ENCODE measurements at places on chromosomes 4 and X.

DNA sequence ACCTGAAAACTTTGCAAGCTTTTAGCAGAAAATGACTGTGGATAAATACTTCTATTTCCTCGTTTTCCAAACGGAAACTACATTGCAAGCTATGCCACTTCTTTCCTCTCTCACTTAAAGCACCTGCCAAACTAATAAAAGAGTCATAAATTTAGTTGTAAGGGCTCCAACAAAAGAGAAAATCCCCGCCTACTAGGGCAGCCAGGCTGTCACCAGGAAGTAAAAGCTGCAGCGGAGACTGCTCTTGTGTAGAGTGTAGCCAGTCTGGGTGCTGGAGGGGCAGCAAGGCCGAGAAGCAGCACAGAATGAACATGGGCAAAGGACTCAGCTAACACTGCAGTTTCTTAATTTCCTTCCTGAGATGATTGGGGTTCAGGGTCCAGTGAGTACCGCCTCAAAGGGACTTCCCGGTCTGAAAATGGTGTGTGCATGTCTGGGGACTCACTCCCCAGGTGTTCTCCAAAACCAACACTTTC lies 89.3 kb upstream of the MAML3 start:
- DNase-seq: no peak

DNA sequence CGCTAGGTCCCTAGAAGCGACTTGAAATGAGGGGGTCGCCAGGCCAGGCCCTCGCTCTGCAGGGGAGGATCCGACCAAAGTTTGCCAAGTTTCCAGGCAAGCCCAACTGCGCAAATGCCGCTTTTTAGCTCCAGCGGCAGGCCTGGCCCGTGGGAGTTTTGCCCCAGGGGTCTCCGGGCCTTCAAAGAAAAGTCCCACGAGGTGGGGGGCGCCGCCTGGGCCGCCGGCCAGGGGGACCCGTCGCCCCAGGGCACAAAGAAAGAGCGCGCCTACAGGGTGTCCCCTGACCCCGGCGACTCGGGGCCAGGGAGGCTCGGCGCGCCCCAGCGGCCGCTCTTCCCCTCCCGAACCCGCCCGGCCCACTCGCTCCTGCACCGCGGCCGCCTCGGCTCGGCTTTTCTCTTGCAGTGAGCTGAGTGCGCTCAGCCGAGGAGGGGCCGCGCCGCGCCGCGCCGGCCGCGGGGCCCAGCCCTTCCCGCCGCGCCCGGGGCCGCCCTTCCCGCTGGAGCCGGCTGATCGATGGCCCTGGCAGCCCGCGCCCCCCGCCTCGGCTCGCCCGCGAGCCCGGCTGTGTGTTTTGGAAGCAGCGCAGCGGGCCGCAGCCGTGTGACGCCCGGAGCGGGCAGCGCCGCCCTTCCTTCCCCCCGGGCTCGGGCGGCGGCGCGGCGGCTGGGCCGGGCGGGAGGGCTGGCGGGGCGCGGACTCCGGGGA lies 754 bp upstream of the KLF3 start:
- DNase-seq: peak; percentile 66

GRCh38 chr4:184854673-184855072 lies 28.9 kb upstream of the ACSL1 start:
- peak; percentile 33 for DNase-seq

DNA sequence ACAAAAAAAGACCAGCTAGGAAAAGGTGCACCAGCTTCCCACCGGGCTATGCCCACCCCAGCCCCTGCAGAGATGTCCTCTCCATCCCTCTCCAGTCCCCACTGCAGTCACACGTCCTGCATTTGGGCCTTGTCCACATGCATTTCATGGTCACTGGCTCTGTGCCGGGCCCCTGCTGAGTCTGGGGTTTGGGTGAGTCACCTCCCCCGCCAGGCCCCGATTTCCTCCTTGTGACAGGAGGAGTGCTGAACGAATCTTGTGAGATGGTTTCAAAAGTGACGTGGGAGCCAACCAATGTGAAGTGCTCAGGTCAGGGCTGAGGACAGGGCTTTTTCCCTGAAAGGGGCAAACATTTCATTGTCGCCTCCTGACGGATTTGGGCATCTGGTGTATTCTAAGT lies 7.1 kb downstream of the CPZ start:
- DNase-seq: no peak

DNA sequence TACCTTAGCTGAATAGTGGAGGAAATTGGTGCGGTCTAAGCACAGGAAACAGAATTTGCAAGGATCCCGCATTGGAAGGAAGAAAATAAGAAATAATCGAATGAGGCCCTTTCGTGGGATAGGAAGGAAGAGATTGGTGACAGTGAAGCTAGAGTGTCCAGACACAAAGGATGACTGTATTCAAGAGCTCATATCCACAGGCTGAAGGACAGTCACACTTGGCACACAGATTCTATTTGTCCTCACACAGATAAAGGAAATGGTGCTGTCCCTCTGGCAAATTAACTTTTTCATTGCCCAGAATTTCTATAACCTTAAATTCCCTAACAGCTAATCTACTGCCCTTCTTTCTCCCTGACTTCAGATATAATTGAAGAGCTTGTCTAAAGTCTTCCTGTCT lies 2188.9 kb upstream of the TENM3 start:
- DNase-seq: no peak

- DNase-seq: no peak
These were observed 34.5 kb downstream of the SPINK2 start for GRCh38 chr4:56786955-56787354.

DNA sequence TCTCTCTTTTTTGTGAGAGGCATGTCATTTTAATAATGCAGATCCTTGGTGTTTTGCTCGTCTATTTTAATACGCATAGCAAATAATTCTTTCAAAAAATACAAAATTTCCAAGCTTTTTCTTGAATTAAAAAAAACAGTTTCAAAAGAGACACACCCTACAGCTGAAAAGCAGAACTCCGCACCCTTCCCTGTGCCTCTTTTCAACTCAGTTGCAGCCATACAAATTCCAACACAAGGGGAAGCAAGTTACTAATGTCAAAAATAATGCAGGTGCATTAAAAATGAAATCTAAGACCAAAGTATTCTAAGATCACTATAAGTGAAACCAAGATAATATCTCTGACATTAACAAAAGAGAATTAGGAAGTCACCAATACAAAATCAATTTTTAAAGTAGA lies 66.6 kb downstream of the NR3C2 start:
- no peak for DNase-seq

DNA sequence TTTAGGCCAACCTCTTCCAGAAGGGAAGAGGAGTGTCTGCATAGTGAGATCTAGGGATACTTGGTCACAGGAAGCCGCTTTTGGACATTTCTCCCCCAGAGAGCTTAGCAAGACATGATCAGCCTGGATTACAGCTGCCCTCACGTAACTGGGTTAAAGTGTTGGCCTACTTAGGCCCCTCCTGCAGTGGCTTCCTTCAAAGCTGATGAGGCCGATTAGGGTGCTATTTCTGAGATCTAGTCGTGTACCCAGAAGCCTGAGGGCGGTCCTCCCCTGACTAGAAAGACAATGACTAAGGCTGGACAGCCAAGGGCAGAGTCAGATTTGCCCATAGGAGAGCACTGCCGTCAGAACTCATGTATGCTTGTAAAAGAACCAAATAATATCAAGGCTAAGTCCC lies 135.0 kb downstream of the AMMECR1 start:
- no peak for DNase-seq

- DNase-seq: no peak
These were observed 119.3 kb downstream of the ZNF330 start for GRCh38 chr4:141339966-141340365.

- no peak for DNase-seq
These were observed 345.5 kb downstream of the GRXCR1 start for GRCh38 chr4:43238008-43238407.

DNA sequence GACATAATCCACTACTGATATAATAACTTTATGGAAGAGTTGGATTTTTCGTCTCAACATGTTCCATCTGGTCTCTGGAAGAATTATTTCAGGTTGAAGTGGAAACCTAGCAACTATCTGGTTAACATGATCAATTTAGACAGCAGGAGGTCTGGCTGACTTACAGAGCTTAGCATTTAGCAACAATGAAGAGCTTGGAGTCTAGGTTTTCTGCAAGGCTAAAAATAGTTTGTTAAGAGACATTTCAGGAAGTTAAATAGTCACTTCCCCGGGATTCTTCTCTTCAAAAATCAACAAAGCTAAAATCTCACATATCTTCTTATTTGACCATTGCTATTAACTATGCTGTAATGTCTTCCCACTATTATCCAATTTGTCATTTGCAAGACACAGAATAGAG lies 418.6 kb upstream of the DIPK2B start:
- DNase-seq: no peak

DNA sequence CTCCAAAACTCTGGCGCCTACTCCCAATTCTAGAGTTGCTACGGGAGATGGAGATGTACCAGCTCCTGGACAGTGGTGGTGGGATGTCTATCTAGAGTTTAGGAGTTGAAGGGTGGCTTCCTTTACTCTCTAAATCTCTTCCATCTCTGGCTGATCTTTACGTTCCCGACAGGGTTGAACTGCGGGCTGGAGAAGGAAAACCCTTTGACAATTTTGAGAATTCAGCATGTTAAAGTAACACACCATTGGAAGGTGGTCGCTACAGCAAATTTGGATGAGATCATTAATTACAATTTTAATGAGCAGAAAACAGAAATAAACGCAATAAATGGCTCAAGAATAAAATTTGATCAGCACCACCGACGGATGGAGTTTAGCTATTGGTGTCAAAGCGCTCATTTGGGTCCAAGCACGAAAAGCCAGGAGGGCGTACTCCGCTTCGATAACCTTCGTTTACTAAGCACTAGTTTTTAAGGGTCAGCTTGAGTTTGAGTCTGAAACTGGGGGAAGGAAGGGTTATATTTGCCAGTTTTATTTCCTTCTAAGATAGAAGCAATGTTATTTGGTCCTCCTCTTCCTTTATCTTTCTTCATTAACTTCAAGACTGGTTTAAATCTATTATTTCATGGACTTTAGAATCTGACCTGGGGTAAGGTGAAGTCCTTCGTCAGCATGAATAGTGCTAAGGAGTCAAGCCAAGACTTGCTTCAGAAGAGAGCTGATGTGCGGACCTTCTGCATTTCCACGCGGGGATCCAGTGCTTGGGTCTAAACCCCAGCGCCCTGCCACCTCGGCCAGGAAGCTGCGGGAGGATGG lies 1.5 kb upstream of the NKX6-1 start:
- no peak for DNase-seq

DNA sequence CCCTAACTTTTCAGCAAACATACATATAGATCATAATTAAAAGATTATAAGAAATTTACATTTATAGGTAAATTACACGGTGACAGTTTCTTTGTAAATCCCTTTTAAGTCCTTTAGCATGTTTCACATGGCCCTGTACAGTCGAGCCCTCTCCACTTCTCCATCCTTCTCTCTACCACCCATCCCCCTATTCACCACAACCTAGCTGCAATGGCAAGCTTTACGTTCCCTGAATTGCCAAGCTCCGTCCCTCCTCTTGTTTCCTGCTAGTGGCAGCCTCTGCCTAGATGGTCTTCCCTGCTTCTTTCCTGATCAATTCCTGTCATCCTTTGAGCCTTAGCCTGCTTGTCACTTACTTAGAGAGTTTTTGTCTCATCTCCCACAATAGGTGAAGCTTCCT lies 116.2 kb downstream of the TMA16 start:
- DNase-seq: no peak

DNA sequence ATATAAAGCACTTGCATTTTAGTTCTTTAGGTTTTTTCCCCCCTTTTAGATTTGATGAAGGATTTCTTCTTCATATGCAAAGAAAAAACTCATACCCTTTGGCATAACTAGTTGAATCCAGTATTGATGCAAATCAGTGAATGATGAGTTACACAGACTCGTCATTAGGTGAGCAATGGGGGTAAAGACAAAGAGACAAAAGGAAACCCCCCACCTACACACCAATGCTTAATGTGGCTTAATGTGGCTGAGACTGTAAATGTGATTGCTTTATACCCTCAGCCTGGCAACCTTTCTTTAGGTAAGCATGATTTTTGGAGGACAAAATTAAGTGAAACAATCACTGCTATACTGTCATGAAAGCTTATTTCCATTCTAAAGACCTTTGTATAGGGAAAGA lies 39.5 kb downstream of the CD40LG start:
- DNase-seq: peak; percentile 48

GRCh38 chr4:123449362-123449761 lies 52.8 kb downstream of the SPRY1 start:
- no peak for DNase-seq

GRCh38 chrX:42087960-42088359 lies 164.6 kb upstream of the CASK start:
- no peak for DNase-seq

- no peak for DNase-seq
These were observed 84.1 kb downstream of the SLC16A2 start for GRCh38 chrX:74505437-74505836.

- no peak for DNase-seq
These were observed 117.8 kb downstream of the AFF1 start for GRCh38 chr4:87052615-87053014.

DNA sequence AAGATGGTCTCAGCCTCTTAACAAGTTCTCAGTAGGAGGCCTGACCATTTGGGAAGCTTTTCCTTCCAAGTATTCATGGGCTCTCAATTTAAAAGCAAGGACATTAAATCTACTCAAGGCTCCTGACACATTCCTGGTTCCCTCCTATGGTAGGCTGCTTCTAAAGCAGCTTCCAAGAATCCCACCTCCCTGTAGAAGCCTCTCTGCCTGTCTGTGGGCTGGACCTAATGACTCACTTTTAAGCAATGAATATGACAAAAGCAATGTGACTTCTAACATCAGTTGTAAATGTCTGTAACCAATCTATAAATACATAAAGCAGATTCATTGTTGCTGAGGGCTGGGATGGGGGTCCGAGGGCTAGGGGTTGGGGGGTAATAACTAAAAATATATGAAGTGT lies 99.5 kb upstream of the FAM9B start:
- DNase-seq: no peak

GRCh38 chrX:17669891-17670290 lies 67.4 kb upstream of the SCML1 start:
- DNase-seq: no peak

GRCh38 chrX:109654516-109655109 lies 29.6 kb upstream of the KCNE5 start:
- no peak for DNase-seq

DNA sequence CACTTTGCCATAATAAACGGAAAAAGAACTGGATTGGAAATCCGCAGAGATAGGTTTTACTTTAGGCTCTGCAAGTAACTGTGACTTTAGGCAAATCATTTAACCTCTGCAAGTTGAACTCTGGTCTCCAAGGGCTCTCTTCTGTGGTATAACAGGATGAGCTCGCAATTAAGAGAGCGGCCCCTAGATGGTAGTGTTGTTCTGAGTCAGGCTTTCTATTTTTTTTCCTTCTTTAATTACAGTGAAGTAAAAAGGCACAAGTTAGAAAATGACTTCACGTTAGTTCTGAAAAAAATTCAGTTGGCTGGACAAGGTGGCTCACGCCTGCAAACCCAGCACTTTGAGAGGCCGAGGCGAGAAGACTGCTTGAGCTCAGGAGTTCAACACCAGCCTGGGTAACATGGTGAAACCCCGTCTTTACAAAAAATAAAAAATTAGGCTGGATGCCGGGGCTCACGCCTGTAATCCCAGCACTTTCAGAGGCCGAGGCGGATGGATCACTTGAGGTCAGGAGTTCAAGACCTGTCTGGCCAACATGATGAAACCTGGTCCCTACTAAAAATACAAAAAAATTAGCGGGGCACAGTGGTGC lies 18.0 kb downstream of the RPS3A start:
- peak; percentile 73 for DNase-seq

Measured in activated CD4-positive, alpha-beta memory T cell treated with anti-CD3 and anti-CD28 coated beads for 36 hours (primary cell).